ENCODE measurements at places on chromosomes 12 and 14.

DNA sequence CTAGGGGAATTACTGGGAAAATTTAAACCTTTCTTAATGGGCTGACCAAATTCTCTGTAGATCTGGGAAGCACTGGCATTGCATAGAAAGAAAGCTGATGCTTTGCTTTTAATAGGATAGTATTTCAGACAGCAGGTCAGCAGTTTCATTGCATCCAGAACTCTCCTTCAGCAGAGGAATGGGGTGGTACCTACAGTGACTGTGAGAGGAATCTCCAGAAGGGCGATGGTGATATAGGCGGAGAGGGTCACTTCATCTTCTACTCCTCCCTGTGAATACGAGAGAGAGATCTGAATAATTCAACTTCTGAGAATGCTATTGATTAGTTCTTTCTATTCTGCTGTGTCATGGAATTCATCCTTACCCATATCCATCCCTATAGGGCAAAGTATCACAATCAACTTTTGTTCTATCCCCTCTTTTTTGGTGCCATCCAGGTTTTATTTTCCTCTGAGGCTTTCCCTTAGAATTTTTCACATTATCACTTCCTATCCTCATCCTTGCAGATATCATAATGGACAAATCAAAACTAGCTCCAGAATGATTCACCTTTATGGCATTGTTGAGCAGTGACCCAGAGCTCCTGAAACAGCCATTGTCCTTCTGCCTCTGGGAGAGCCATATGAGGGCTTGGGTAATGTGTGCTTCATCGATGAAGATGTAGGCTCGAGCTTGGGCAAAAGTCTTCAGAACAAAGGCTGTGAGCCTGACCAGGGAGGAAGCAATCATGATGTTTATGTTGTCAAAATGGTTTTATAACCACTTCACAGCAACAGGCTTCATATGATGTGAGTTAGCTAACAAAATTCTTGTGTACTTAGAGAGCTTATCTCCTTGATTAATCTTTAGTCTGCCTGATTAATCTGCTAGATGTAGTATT is 38.3 kb downstream of the A2M start:
- DNase-seq, result no peak

- DNase-seq, result no peak
These were observed 133.8 kb upstream of the NUDT4 start for GRCh38 chr12:93243689-93244513.

GRCh38 chr12:4829161-4829792 is 80.4 kb upstream of the KCNA1 start:
- no peak for DNase-seq

- no peak for DNase-seq
These were observed 20.1 kb downstream of the FAM181A start for GRCh38 chr14:93947282-93947681.

DNA sequence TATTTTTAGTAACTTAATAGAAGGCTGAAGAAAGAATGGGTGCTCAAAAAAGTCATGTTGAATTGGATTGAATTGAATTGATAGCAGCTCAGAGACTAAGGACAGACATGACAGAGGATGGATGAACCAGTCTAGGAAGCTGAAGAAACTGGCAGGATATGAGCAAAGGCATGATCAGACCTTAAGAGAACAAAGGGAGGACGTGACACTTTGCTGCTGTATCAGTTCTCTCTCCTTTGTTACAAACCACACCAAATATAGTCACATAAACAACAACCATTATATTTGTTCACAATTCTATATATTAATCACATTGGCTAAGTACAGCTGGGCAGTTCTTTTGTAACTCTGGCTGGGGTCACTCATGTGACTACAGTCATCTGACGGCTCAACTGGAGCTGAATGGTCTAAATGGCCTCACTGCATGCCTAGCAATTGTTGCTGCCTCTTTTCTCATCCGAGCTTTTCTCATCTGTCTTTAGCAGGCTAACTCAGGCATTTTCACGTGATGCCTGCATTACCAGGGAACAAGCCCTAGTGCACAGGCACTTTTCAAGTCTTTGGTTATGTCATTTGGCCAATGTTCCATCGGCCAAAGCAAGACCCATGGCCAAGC is 355.0 kb downstream of the ETNK1 start:
- DNase-seq, result no peak

- no peak for DNase-seq
These were observed 9.2 kb downstream of the HEBP1 start for GRCh38 chr12:12990700-12991468.

DNA sequence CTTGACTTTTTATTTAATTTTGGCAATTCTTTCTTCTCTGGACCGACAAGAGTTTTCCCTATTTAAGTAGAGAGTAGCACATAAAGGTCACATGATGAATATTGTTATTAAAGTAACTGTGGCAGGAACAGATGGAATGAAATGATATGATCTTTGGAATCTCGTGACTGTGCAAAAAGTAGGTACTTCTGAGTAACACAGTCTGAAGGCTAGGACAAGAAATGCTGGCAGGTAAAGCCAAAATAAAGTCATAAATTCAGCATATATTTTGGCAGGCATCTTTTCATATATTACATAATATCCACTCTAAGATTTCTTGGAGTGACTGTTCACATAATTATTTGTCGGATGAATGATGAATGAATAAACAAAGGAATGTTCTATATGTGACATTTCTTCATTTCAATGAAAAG is 121.4 kb downstream of the EFCAB11 start:
- no peak for DNase-seq

- no peak for DNase-seq
These were observed 44.1 kb upstream of the PZP start for GRCh38 chr12:9252256-9252655.

GRCh38 chr14:53896726-53897125 is 59.9 kb downstream of the BMP4 start:
- no peak for DNase-seq

DNA sequence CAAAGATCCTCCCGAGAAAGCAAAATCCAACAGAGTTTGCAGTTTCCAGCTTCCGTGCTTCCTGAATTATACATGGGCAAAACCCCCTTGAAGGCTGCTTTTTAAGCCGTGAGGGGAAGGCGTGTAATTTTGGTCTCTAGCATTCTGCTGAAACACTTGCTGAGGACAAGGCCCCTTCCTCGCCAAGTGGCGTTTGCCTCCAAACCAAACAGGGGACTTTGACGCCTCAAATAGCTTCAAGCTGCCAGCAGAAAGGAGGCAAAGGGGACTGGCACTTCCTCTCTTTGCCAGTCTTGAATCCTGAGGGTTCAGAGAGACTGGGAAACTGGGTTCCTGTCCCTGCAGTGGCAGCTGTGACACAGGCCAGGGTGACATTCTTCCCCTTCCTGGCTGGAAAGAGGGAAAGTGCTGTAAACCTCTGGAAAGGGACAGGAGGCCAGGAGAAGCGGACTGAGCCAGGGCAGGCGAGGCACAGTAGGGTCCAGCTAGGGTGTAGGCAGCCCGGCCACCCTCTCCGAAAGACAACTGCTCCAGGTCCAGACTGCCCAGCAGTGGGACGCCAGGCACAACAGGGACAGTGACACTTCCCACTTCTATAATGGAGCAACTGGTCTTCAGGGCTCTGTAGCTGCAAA is 96.2 kb upstream of the MED13L start:
- no peak for DNase-seq

DNA sequence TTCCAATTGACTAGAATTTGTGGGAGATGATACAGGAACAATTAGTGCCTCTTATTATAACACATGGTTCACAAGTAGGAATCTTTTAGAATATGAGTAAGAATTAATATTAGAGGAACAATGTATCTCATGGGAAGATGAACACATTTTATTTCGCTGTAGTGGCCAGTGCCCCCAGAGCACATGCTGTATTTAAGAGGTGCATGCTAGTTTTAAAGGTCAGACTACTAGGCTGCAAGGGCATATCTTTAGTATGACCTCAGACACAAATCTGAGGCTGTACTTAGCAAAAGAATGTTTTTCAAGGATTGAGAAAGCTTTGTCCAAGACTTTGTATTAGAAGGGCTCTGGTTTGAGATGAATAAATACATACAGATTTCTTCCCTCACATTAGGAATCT is 586.9 kb downstream of the CCER1 start:
- DNase-seq, result no peak
